ENCODE measurements at places on chromosomes 2 and 18.

GRCh38 chr2:200447139-200447855, 62.6 kb downstream of the KCTD18 start:
- DNase-seq, result no peak

- DNase-seq, result no peak
Observed at GRCh38 chr2:9388199-9388681, 35.1 kb downstream of the ITGB1BP1 start.

- DNase-seq, result no peak
Observed at GRCh38 chr2:119222863-119223520, 642 bp upstream of the STEAP3 start.

GRCh38 chr18:21362831-21363230, 120.8 kb downstream of the GREB1L start:
- no peak for DNase-seq

- DNase-seq, result no peak
Observed at GRCh38 chr2:145792745-145793144, 1272.8 kb upstream of the ZEB2 start.

DNA sequence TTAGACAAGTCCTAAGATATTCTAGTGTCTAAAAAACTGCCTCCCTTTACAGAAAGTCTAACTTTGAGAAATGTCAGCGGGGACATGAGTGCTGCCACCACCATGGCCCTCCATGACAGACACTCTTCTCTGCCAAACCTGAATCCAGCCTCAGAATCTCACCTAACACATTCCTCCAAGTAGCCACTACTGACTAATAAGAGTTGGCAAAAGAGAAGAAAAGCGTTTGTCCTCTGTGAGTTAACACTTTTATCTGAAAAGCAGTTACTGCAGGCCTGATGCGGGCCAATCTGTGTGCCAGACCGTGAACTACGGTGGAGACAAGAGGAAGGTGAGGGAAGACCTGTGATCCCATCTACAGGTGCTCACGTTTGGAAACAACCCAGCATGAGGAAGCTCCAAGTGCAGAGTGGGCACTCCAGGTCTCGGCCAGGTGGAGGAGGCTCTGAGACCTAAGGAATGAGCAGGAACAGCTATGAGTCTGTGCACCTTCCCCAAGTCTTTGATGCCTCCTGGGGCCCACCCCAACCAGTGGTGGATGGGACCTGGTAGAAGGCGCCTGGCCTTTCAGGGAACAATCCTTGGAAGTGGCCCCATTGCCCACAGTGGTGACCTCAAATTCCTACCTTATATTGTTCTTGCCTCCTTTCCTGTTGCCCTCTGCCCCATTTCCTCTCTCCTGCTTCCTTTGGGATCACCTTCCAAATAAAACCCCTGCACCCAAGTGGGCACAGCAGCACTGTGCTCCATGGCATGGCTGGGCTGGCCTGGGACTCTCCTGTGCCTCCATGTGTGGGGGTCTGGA, 91.6 kb downstream of the BIN1 start:
- no peak for DNase-seq

DNA sequence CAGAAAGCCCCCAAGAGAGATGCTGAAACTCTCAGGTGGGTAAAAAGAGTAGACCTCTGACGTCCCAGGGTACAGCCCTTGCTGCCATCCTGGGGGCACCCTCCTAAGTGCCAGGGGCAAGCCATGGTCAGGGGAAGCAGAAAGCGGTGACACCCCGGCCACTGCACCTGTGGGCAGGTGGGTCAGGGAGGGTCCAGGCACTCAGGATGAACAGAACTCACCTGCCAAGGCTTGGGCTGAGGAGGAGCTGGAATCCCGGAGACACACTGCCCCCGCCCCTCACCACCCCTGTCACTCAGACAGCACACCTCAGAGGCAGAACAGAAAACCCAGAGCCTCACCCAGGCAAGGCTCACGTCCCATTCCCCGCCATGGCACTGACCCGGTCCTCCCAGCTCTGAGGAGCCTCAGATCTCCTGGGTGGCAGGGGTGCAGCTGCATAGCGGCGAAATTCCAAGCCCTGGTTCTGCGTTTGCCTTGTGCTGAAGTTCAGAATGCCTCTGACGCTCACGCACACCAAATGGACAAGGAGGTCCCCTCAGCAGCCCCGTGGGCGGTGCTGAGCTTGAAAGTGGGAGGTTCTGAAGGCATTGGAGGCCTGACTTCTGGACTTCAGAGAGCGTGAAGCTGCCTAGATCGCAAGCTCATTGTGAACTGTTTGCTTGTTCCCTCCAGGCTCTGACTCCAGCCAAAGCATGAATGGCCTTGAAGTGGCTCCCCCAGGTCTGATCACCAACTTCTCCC, 4.3 kb downstream of the GPR17 start:
- DNase-seq, result no peak
